ENCODE measurements at places on chromosomes 5 and 9. TPM values are rescaled to one million over a fixed set of nuclear protein-coding genes. Genes with fewer than 3 reads are reported as not detected.

- DNase-seq = no peak
Measured at GRCh38 chr9:133142684-133143622, 20.8 kb downstream of the GBGT1 start.

DNA sequence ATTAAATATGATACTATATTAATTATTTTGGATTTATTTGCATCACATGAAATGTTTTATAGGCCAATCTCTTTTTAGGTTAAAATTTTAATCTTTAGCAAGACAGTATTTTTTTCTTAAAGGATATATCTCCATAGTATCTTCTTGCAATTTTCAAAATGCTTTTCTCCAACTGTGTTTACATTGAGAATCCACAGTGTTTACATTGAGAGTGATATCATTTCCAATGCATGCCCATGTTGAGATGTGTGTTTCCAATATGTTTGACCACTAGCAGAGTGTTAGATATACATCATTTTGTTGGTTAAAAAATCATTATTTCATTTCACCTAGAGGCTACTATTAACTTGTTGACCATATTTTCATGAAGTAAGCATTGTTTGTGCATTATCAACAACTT lies 17.3 kb downstream of the VCAN start:
- DNase-seq = no peak

- DNase-seq = no peak
Measured at GRCh38 chr5:117255211-117256027, 680.8 kb upstream of the SEMA6A start.

GRCh38 chr9:34256104-34256503 lies 73.0 kb downstream of the KIF24 start:
- DNase-seq = no peak

GRCh38 chr5:64040490-64040889 lies 78.2 kb upstream of the HTR1A start:
- no peak for DNase-seq

Gene CDC42SE2
- 65.8 TPM for total RNA-seq

Gene FAM200C
- 9.2 TPM for total RNA-seq

Gene PTAR1
- total RNA-seq = 65.4 TPM
